ENCODE measurements at places on chromosomes 1 and 21.

GRCh38 chr21:46368533-46369285 is 44.8 kb downstream of the PCNT start:
- no peak for DNase-seq

DNA sequence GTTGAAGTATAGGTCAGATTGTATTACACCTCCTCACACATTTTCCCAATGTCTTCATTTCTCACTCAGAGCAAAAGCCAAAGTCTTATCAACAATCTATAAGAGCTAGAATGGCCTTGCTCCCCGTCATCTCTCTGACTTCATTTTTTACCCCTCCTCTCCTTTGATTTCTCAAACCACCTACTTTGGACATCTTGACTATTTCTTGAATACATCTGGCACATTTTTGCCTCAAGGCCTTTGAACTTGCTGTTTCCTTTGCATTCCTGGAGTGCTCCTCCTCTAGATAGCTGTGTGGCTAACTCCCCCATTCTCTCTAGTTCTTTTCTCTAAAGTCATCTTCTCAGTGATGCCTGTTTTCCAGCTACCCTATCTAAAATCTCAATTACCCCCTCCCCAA is 7.2 kb upstream of the XCL2 start:
- no peak for DNase-seq

DNA sequence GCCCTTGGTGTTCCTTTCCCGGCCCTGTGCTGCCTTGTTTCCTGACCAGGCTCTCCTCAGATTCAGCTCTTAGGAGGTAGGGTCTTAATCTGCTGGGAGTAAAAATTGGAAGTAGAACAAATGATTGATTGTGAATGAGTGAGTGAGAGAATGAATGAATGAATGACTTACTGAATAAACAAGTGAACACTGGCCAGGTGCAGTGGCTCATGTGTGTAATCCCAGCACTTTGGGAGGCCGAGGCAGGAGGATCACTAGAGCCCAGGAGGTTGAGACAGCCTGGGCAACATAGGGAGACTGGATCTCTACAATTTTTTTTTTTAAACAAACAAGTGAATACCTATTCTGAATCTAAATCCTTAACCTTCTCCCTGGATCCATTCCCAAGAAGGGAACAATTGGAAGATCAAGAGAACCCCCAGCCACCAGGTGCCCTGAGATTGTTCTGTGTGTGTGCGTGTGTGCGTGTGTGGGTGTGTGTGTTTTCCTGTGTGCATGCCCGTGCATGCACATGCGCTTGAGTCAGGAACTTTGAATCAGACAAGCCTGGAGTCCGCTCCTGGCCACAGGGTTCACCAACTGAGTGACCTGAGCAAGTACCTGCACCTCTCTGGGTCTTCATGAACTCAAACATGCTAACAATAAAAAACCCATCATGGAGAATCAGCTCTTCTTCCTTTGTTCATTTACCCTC is 24.3 kb upstream of the CITED4 start:
- DNase-seq, result no peak

DNA sequence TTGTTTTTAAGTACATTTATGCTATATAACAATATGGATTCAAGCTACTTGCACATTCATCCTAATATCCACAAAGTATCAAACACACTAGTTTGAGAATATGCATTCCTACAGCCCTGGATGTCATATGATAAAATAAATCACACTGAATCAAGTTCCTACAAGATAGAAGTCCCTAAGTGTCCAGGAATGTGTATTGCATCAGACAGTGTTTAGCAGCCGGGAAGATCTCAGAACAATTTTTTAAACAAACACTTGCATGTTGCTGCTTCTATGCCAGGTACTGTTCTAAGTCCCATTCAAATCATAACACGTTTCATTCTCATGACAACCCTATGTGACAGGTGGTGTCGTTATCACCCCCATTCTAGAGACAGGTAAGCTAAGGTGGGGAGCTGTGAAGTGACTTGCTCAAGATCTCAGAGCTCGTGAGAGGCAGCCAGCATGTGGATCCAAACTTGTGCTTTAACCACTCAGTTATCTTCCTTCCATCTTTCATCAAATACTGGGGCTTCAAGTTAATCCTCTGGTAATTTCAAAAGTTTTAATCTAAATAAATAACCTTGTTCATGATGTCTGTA is 68.3 kb upstream of the KIF26B start:
- no peak for DNase-seq

DNA sequence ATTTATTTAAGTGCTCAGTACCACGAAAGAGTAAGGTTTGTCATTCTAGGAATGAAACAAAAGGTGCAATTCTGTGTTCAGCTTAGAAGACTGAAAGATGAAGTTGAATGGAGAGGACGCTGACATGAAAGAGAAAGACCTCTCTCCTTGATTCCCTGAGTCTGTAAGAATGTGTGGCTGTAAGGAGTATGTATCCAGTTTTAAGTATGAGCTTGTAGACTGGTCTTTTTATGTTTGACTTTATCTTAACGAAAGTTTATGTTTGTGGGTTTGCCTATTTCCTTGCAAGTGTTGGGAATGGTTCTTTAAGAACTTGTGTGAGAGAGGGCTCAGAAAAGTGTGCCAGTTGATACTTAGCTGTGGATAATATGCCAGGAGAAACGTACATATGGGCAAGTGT is 1.4 kb downstream of the CHD1L start:
- no peak for DNase-seq

Measured in mucosa of descending colon (tissue), 3 donors.